ENCODE measurements at places on chromosomes 3 and 15.

GRCh38 chr3:129226374-129226773 is 23.0 kb upstream of the COPG1 start:
- no peak for DNase-seq

DNA sequence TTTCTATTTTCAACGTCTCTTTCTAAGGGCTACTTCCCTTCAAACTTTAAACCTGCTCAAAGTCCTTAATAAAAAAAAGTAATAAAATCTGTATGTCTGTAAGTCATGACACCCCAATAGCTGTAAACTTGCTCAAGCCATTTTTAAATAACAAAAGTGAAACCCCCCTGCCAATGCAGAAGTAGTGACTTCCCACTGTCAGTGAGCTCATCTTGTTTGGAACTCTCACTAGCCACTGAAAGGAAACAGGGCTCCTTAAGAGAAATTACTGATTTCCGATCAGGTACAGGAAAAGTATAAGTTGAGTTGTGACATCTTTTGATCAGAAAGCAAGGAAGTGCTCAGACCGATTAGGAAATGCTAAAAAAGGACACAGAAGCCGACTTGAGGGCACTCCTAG is 27.6 kb upstream of the GPR171 start:
- DNase-seq: no peak

GRCh38 chr15:39588531-39589192 is 7.8 kb downstream of the THBS1 start:
- DNase-seq: no peak

DNA sequence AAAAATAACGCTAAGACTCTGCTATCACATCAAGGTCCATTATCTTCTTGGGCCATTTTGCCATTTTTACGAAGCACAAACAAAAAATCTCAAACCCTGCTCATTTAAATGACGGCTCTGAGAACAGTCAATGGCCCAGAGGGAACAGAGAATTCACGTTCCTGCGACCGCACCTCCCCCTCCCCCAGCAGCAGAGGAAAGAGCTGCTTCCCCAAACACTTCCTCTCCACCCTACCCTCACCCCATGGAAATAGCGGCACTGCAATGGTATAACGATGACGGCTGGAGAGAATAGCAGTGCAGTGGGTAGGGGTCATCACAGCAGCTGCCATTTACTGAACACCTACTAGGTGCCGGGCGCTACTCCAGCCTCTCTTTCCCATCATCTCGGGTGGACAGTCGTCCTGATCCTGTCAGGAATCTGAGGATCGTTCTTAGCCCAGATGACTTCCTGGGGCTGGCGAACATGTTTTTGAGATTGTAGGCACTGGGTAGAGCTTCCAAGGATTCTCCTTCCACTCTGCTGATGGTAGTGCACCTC is 113.3 kb downstream of the IQSEC1 start:
- DNase-seq: no peak

DNA sequence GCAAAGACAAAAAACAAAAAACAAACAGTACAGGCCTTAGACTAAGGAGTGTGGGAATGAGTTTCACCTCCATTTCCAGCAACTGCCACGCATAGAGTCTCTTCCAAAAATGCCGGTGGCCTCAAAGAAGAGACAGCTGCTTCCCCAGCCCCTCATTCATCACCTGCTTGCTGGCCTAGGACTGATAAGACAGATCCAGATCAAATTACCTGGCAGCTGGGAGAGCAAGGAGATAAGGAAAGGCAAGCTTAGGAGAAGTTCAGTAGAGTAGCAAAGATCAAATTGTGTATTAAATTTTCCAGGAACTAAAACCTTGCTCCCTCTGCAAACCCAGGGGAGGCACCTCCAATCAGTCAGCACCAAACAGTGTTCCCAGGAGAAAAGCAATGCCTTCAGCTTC is 325.8 kb upstream of the CTNNB1 start:
- no peak for DNase-seq

DNA sequence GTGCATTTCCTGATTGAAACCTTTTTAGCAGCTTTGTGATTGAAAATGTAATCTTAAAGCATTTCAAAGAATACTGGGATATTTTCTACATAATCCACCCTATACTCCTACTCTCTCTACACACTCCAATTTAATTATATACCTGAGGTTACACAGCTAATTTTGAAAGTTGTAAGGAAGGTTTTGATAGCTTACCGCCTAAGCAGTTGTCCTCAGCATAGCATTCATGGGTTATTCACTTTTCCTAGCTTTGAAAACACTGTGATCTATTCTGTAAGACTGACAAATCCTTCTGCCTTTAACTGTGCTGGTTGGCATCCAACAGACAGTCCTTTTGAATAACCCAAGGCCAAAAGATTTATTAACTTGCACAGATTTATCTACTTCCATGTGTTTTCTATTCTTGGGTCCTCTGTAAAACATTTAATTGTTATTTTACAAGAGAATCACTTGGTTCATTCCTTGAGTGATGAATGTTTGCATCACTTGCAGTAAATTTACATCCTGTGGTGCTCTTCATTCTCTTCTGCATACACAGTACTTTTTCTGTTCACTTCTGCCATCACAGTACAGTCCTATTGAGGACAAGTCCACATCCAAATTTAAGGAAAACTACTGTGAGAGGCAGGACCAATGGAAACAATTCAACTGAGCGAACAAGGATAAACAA is 44.8 kb downstream of the SERPINI1 start:
- DNase-seq: no peak

DNA sequence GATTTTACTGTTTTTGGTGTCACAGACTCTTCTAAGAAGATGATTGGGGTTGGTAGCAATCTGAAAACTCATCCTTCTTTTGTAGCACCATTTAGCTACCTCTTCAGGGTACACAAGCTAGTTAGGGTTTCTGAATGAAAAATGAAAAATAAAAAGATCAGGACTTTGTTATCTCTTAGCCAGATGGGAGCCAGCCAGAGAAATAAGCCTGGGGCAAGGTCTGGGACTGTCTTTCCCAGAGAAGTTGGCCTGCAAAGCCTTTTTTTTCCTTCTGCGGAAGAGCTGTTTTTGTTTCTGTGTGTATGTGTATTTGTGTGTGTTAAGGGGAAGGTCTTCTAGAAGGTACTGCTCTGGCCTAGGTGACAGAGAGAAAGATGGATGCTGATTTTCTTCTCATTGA is 150.7 kb upstream of the AGTR1 start:
- DNase-seq: no peak

Data from H1 (cell line).